ENCODE measurements at places on chromosomes 11 and 22. TPM values are rescaled to one million over a fixed set of nuclear protein-coding genes. Genes with fewer than 3 reads are reported as not detected.

The KRTAP5-1 gene
- total RNA-seq = not detected

The SLC22A9 gene
- not detected for total RNA-seq

The RTN4RL2 gene
- total RNA-seq = 4.8 TPM

The GDPD4 gene
- not detected for total RNA-seq

The SMPD1 gene
- 19.3 TPM for total RNA-seq

The NCF4 gene
- total RNA-seq = 14.1 TPM

The DGCR6 gene
- 5.9 TPM for total RNA-seq

The CARD18 gene
- total RNA-seq = not detected

The PAFAH1B2 gene
- total RNA-seq = 73.1 TPM

The KCNQ1 gene
- total RNA-seq = 41.7 TPM

The NOX4 gene
- 2.3 TPM for total RNA-seq

The SHANK3 gene
- total RNA-seq = 44.0 TPM

The TP53AIP1 gene
- total RNA-seq = 0.61 TPM

The TRPC6 gene
- total RNA-seq = 10.7 TPM

The GNG3 gene
- total RNA-seq = not detected

The SYCE3 gene
- not detected for total RNA-seq

The NNMT gene
- total RNA-seq = 276 TPM

The LRRC55 gene
- total RNA-seq = 0.09 TPM

The DDT gene
- 130 TPM for total RNA-seq

The CCDC73 gene
- 0.09 TPM for total RNA-seq

The TMEM191C gene
- 0.31 TPM for total RNA-seq

The SYT7 gene
- 2.8 TPM for total RNA-seq

The OR52N1 gene
- total RNA-seq = not detected

The RCOR2 gene
- 1.4 TPM for total RNA-seq

The SHISAL1 gene
- total RNA-seq = 0.74 TPM

The GSTT2 gene
- total RNA-seq = not detected

The GP1BB gene
- total RNA-seq = 4.0 TPM

The TRIM48 gene
- total RNA-seq = not detected

The OR6T1 gene
- total RNA-seq = not detected

The POTEH gene
- not detected for total RNA-seq

The OR4A16 gene
- not detected for total RNA-seq

The NUP50 gene
- 80.1 TPM for total RNA-seq

The PKDREJ gene
- 0.03 TPM for total RNA-seq

The FXYD2 gene
- 2.9 TPM for total RNA-seq

The RAB30 gene
- total RNA-seq = 12.4 TPM

The AQP11 gene
- total RNA-seq = 0.74 TPM

The OR51B2 gene
- total RNA-seq = not detected

The CRYBA4 gene
- not detected for total RNA-seq

Measured in lung (tissue), 17 donors.